ENCODE measurements at places on chromosomes 7 and 10.

DNA sequence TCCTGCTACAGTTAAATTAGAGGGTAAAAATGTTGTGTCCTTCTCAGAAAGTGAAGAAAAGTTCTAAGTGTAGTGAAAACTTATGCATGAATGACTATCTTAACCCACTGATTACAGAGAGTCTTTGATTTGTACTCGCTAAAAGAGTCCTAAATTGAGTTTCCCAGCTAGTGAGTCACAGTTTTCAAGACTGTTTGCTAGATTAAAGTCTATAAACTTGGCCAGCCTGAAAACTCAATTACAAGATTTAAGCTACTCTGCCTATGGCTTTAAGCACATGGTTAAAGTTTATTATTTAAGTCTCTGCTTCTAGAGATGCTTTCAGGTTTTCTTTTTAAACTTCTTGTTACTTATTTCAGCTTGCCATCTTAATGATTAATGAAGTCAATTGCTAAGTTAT lies 44.4 kb downstream of the MRPS24 start:
- no peak for DNase-seq

- DNase-seq: peak; percentile 73
Observed at GRCh38 chr10:95295031-95295755, 4.4 kb upstream of the PDLIM1 start.

DNA sequence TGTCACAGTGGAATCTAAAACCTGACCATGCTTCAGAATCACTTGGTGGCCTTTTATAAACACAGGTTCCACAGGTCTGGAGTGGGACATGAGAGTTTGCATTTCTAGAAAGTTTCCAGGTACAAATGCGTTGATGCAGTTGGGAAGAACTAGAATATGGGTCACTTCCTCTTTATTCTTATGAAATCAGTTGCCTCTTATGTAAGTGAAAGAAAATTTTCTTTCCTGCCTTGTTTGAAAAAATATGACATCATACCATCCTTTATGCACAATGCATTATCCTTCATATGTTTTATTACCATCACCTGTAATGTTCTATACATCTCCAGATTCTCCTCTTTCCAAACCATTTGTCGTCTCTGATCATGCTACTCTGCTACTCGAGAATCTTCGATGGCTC lies 44.0 kb downstream of the PLXNA4 start:
- no peak for DNase-seq

DNA sequence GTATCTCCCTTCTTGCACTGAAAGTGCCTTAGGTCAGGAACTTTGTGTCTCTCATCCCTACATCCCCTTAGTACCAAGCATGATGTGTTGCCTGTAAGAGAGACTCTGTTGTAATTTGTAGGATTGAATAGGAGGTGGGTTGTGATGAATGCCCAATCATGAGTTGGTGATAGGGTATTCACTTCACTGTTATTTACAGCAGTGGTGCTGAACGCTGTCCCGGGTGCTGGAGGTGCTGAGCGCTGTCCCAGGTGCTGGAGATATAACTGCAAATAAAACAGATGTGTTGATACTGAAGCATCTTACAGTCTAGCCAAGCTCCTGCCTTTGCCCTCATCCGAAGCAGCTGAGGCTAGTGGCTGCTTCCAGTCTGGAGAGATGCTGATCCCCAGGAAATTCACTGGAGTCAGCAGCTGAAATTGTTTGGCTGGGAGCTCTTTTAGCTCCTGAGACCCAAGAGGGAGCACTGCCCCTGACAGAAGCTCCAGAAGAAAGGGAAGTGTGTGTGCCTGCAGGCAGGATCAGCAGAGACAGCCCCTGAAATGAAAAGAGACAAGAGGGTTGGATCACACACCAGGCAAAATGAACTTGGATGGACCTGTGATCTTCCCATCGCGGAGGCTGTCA lies 183.4 kb downstream of the SORCS3 start:
- no peak for DNase-seq

DNA sequence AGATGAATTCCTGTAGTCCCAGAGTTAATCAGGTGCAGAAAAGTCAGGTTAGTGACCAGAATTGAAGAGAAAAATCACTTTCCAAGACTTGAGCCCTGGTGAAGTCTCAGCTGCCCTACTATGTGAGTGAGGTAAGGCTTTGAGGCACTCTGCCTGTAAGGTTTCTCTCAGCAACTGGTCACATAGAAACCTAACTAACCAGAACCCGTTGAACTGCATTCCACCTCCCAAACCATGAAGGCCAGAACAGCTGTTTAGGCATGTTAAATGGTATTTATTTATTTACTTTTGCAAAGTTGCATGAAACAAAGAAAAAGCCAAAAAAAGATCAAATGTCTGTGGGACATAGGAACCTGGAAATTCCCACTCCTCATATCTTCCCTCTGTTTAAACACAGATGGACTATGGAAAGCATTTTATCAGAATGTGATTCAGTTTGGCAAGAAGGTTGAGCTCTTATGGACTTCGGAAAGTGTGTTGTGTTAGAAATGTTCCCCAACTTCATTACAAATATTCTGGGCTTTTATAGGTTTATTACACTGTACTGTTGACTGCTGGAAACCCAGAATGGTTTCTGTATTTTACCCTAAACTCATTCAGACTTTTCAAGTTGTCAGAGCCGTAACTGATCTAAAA lies 12.8 kb upstream of the GPR85 start:
- DNase-seq: no peak

- no peak for DNase-seq
Observed at GRCh38 chr10:113053881-113054280, 103.8 kb downstream of the TCF7L2 start.

DNA sequence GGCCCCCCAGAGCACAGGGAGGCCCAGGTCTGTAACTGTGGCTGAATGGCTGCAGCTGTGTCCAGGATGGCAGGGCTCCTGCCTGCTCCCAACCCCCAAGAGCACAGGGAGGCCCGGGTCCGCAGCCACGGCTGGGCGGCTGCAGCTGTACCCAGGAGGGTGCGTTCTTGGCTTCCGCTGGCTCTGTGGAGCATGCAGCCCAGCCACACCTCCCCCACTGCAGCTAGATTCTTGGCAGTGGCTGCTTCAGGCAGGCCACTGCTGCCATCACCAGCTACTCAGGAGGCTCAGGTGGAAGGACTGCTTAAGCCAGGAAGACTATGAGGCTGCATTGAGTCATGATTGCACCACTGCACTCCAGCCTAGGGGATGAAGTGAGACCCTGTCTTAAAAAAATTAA lies 27.9 kb downstream of the C7orf25 start:
- DNase-seq: no peak

Data from colonic mucosa (tissue), 4 donors.